ENCODE measurements at places on chromosomes 1 and 21.

- no peak for DNase-seq
Observed at GRCh38 chr1:213983493-213984386, 4.0 kb upstream of the PROX1 start.

GRCh38 chr1:106831511-106831910 is 225.0 kb upstream of the PRMT6 start:
- DNase-seq: no peak

GRCh38 chr1:29332204-29332603 is 95.9 kb downstream of the PTPRU start:
- peak; percentile 78 for DNase-seq

DNA sequence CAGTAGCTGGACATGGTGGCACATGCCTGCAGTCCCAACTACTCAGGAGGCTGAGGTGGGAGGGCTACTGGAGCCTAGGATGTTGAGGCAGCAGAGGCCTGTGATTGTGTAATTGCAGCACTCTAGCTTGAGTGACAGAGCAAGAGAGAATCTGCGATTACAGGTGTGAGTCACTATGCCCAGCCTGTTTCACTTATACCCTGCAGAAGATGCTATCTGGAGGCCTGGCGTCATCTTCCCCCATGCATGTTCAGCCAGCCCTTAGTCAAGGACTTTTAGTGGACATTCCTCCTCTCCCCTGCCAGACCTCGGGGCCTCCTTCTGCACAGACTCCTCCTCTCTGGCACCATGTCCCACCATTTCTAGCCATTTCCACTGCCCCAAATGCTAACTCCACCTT is 36.3 kb upstream of the RCC2 start:
- no peak for DNase-seq

GRCh38 chr1:183915625-183916510 is 110.9 kb downstream of the RGL1 start:
- DNase-seq: peak; percentile 91

GRCh38 chr21:39518055-39518846 is 66.5 kb downstream of the SH3BGR start:
- DNase-seq: peak; percentile 79

- peak; percentile 99 for DNase-seq
Observed at GRCh38 chr1:26111530-26112406, at the start of gene PDIK1L. PDIK1L (plus strand) TSS chr1:26111824; CDS start chr1:26114309, 2,485 bp downstream.

GRCh38 chr1:45922374-45922773 is 119.0 kb downstream of the MAST2 start:
- DNase-seq: no peak

Data from RPMI8226 (cell line).